WERI-Rb-1 (cell line): ENCODE measurements at places on chromosomes 3 and 15.
A peak's percentile ranks its signal among the peaks of the same experiment; 100 is the strongest.

- no peak for DNase-seq
Measured at GRCh38 chr3:154794391-154794790, 285.7 kb upstream of the MME start.

- DNase-seq = no peak
Measured at GRCh38 chr3:39415983-39416382, 9.5 kb downstream of the RPSA start.

DNA sequence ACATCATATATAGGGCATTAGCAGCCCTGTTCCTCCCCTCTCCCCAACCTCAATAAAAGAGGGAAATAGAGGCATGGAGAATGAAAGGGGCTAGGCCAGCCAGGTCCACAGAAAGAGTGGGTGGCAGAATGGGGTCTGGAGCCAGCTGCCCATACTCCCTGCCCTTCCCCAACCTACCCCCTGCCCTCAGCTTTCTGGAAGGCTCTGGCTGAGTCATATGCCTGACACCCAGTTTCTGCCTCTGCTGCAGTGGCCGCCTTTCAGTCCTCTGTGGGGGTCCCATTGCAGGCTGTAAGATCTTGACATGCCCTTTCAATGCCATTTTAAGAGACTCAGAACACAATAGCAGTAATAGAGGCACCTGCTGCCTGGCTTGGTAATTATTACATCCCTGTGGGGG lies 95.7 kb downstream of the LINGO1 start:
- DNase-seq = no peak

- peak; percentile 26 for DNase-seq
Measured at GRCh38 chr3:131393868-131394267, 12.3 kb downstream of the NUDT16 start.

GRCh38 chr15:41971895-41972252 lies 483 bp downstream of the EHD4 start:
- peak; percentile 28 for DNase-seq

DNA sequence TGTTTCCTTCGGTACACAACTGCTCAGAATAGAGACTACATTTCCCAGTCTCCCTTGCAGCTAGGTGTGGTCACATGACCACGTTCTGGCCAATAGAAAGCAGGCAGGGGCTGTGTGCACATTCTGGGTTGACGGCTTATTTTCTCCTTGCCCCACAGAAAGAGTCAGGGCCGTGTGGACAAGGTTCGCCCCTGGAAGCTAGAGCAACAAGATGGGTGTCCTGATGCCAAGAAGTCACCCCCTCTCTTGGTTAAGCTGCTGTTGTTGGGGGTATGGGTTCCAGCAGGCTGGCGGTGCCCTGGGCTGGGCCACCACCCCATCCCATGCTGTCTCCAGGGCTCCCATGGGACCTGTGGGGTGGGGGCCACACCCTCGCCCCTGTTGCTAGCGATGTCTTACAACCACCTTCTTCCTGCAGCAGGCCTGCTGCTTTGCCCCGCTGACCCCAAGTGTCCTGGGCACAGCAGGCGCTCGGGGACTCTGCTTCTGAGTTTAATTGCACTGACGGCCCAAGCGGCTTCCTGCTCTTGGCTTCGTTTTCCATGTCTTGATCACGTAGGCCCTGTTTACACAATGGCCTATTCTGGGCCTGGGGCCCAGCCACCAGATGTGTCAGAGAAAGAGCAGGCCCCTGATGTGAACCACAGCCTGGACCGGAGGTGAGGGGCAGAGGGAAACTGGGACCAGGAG lies 24.9 kb downstream of the ABTB1 start:
- DNase-seq = peak; percentile 84

- no peak for DNase-seq
Measured at GRCh38 chr3:182671541-182671940, 121.8 kb upstream of the ATP11B start.

- DNase-seq = no peak
Measured at GRCh38 chr15:98703126-98703685, 54.9 kb downstream of the IGF1R start.

DNA sequence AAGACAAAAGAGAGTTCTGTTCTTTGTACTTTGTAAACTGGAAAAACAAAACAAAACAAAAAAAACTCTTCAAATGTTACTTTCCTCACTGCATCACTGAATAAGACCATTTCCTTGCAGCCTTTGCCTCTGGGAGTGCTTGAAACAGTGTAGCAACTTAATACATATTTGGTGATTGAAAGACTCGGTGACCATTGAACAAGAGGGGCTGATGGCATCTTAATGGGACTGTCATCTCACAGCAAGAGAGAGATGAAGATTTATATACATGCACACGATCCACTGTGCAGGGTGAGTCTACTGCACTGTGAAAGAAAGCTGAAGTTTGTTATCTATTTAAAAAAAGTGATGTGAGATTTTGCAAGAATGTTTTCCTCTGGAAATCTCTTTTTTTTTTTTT lies 111.9 kb upstream of the KLHL25 start:
- no peak for DNase-seq

DNA sequence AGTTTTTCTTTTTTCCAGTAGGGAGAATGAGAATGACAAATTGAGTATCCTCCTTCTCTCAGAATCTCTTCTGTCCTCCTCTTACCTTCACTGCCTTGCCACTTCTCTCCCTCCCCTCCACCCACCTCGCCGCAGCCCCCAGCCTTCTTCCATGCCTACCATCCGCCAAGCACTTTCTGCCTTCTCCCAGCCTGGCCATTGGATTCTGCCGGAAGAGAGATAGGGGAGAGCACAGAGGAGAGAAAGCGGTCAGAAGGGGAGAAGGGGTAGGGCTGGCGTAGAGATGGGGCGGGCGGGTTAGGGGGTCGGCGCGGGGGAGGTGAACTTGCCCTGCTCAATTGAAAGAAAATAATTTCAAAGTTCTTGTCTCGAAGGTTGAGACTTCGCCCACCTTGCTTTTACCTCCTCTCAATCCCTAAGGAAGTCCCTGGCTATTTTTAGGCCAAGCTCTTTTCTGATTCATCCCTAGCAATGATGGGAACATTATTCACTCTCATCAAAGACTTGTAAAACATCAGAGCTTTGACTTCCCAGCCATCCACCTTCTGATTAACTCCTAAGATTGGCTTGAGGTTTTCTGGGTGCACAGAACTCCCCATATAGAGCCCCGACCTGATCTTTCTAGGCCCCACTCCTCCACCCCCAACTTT lies 811 bp downstream of the C3orf52 start:
- DNase-seq = no peak

GRCh38 chr3:194587438-194587931 lies 45.7 kb downstream of the TMEM44 start:
- DNase-seq = no peak

- DNase-seq = peak; percentile 71
Measured at GRCh38 chr15:78620021-78620526, 722 bp downstream of the CHRNA3 start.

GRCh38 chr3:193662757-193663322 lies 69.8 kb downstream of the OPA1 start:
- DNase-seq = no peak

GRCh38 chr15:39156166-39156565 lies 424.7 kb upstream of the THBS1 start:
- DNase-seq = no peak

DNA sequence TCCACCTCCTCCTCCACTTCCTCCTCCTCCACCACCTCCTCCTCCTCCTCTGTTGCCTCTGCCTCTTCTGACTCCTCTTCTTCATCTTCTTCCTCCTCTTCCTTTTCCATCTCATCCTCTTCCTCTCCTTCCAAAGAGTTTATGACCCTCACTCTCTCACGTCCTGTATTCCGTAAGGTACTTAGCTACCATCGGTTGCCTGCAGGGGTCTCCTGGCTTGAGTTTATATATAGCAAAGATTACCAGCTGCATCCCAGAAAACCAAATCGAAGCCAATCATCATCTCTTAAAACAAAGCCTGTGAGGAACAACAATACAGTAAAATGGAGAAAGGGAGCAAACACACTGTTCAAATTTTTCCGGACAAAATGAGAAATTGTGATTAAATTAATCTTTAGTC lies 317.4 kb downstream of the C3orf38 start:
- no peak for DNase-seq

GRCh38 chr3:195597229-195597628 lies 13.5 kb upstream of the APOD start:
- no peak for DNase-seq

GRCh38 chr3:195909644-195910498 lies 1.5 kb upstream of the TNK2 start:
- peak; percentile 71 for DNase-seq

- DNase-seq = no peak
Measured at GRCh38 chr3:66401157-66401550, 99.7 kb downstream of the LRIG1 start.

- DNase-seq = no peak
Measured at GRCh38 chr3:127395663-127396355, 108.0 kb upstream of the PRR20G start.

GRCh38 chr3:16179771-16180736 lies 5.6 kb downstream of the GALNT15 start:
- no peak for DNase-seq

GRCh38 chr3:179083977-179084376 lies 12.4 kb upstream of the ZMAT3 start:
- DNase-seq = no peak

GRCh38 chr15:43279496-43279895 lies 12.8 kb upstream of the TGM5 start:
- no peak for DNase-seq

DNA sequence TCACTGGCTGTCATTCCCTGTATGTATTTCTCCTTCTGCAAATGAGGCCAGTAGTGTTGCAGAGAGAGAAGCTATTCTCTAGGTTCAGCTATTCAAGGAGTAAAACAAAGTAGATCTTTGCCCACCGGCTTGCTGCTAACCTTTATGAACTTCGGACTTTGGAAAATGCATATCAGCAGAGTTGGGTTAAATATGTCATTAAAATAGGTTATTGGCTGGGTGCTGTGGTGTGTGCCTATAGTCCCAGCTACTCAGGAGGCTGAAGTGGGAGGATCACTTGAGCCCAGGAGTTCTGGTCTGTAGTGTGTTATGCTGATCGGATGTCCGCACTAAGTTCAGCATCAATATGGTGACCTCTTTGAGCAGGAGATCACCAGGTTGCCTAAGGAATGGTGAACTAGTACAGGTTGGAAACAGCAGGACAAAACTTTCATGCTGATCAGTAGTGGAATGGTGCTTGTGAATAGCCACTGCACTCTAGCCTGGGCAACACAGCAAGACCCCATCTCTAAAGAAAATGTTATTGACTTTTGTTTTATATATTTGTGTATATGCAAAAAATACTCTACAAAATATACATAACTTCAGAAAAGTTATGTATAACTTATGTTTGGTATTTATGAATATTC lies 53.4 kb downstream of the SACM1L start:
- DNase-seq = no peak

GRCh38 chr15:99635145-99635544 lies 69.4 kb downstream of the MEF2A start:
- DNase-seq = no peak

DNA sequence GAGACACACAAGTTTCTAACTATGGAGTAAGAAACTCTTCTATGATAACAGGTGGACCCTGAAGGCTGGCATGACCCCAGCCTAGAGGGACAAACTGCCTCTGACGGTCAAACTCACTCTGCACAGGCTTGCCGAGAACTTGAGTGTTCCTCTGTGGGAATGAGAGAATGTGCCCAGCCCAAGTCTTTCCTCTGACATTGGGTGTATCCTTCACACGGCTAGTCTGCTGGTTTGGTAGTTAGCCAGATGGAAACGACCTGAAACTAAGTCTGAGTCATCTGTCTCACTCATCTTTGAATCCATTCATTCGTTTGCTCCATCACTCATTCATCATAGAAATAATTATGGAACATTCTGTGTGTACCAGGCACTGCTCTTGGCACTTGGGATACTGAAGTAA lies 198.4 kb downstream of the ATP10A start:
- no peak for DNase-seq

DNA sequence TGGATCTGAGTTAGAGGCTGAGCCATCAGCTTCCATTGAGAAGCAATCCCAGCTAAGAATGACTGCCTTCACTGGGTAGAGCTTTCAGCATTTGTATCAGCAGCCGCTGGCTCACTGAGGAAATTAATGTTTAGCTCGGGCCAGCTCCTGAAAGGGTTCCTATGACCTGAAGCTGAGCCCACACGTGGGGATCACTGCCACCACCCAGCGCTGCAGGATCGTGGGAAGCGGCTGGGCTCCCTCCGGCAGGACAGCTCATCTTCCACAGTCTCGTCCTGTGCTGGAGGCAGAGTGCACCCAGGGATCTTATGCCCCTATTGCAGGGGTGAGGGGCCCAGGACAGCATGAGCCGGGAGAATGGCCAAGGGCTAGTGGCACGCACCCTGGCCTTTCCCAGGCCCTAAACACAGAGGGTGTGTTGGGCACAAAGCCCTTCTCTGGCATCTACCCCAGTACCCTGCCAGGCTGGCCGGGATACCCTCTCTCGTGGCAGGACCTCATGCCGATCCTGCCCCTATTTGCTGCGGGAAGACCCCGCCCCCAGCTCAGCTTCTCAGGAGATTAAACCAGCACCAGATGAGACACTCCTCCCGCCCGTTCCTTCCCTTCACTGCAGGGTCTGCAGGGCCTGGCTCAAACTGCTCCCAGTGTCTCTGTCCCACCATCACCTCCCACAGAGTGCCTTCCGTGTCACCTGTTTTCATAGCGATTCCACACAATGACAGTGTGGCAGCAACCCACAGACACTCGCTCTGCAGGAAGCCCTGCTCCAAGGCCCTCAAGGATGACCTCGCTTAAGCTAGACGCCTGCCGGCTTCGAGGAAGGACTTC lies 28.5 kb downstream of the KLHL25 start:
- peak; percentile 70 for DNase-seq

DNA sequence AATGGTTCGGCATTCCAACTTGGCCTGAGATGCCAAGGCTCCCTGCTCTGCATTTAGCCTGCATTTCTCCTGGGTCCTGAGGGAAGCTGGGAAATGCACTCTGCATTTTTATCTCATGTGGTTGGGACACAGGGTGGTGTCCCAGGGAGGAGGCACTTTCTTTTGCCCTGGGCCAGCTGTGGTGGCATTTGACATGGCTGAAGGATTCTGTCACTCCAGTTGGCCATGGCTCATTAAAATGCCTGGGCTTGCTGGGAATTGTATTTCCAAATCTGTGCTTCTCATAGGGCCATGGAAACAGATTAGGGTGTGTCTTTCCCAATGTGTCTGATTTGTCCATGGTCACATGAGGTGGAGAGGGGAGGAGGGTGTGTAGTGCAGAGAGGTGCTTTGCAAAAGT lies 128.3 kb upstream of the RGMA start:
- DNase-seq = no peak
